ENCODE measurements at places on chromosomes 13 and 19. TPM values are rescaled to one million over a fixed set of nuclear protein-coding genes. Genes with fewer than 3 reads are reported as not detected.

Gene CYP2A7
- not detected for total RNA-seq

Gene INSL3
- not detected for total RNA-seq

Gene ZNF763
- total RNA-seq, result 2.8 TPM

Gene CSNK1A1L
- not detected for total RNA-seq

Gene KLHL1
- not detected for total RNA-seq

Gene ONECUT3
- not detected for total RNA-seq
